Activated CD4-positive, alpha-beta T cell treated with anti-CD3 and anti-CD28 coated beads, Interleukin-2, amount 10 ng/mL, durations not matched to agents 7 days and 5 days (primary cell): ENCODE measurements at places on chromosomes 2 and 18.

DNA sequence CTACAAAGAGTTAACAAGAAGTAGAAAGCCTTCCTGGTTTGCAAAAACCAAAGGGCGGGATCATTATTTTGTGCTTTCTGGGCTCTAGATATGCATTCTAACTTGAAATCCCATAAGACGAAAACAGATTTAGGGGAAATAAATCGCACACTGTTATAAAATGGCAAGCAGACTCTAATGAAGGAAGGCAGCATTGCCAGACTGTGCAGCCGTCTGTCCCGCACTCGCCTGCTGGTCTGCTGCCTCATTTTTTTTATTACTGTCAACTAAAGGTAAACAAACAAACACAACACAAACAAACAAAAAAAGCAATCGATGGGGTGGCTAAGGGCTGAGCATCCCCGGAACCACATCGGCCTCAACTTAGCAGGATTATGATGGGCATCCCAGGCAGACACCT, 24.4 kb downstream of the ZNF521 start:
- no peak for DNase-seq

DNA sequence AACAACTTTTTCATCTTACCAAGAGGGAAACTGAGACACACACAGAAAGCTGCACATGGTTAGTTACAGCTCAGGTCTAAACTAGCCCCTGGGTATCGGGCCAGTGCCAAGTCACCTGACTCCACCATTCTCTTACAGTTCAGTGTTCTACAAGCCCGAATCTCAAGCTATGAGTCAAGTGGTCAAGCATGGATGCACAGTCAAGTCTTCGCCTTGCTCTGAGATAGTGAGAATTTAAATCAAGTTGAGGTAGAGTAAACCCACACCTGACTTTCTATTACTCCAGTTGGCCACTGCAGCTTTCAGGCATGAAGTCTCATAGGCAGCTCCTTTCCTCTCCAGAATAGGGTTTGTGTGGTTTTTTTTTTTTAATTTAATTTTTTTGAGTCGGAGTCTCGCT, 34.5 kb upstream of the ARL5A start:
- no peak for DNase-seq

DNA sequence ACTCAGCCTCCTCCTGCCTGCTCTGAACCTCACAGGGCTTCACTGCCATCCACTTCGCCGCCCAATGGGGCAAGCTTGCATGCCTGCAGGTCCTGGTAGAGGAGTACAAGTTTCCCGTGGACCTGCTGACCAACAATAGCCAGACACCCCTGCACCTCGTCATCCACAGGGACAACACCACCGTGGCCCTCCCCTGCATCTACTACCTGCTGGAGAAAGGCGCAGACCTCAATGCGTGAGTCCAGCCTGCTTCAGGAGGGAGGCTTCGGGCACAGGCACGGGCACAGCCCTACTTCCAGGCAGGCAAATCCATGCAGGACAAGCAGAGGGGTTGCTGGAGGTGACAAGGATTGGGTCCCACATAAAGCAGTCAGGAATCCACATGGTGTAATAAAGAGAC, 1.2 kb downstream of the ANKRD53 start:
- DNase-seq: no peak

- DNase-seq: no peak
Observed at GRCh38 chr2:32135409-32135808, 30.3 kb upstream of the SLC30A6 start.

GRCh38 chr2:47518497-47519146, 115.7 kb downstream of the MSH2 start:
- DNase-seq: no peak

- DNase-seq: no peak
Observed at GRCh38 chr18:732371-732770, 19.9 kb upstream of the ENOSF1 start.

- DNase-seq: no peak
Observed at GRCh38 chr2:160741271-160741670, 247.7 kb upstream of the RBMS1 start.

DNA sequence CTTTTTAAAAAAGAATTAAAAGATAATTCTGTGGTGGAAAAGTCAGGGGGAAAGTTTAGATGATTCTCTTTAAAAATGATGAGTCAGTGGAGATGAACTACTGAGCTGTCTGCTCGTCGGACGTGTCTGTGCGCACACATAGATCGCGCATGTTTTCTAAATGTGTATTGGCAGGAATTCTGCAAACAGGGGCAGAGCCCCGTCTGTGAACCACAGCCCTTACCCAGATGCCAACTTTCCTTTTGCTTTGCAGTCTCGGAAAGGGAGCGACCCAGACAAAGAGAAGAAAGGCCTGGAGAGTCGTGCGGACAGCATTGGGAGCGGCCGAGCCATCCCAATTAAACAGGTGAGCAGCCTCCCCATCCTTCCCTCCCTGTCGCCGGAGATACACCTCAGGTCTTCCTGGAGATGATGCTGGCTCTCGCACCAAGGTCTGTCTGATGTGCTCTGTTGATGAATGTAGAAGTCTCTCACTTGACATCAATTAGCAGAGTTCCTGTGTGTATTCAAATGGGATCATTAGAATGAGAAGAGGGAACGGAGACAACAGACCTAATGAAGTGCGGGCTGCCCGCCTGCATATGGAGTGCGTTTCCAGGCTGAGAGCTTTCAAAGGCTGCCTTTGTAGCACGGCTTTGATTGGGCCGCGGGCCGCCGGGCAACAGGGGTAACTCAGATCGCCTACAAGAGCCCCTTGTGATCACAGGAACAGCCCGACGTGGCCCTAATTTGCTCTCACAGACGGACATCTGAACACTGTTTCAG, 313.3 kb downstream of the AGAP1 start:
- DNase-seq: no peak

DNA sequence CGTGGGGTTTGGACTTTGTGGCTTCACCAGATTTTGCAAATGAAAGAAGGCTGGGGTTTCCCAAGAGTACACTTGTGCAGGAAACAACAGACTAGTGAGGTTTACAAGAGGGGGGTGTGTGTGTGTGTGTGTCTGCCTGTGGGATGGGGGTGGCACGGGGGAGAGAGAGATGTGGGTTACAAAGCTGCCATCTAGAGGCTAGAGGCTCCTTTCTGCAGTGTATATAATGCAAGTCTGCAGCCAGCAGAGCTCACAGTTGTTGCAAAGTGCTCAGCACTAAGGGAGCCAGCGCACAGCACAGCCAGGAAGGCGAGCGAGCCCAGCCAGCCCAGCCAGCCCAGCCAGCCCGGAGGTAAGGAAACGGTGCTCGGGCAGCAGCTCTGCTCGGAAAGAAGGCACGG, at the start of gene ACKR3:
Gene ACKR3, plus strand, starts transcription at position 253 of the 401 bp plus-strand sequence. CDS start 10,641 bp downstream, outside the sequence.
- peak; percentile 85 for DNase-seq

- DNase-seq: no peak
Observed at GRCh38 chr2:98070081-98070480, 16.9 kb upstream of the VWA3B start.
